ENCODE measurements at places on chromosomes 6 and 20.

DNA sequence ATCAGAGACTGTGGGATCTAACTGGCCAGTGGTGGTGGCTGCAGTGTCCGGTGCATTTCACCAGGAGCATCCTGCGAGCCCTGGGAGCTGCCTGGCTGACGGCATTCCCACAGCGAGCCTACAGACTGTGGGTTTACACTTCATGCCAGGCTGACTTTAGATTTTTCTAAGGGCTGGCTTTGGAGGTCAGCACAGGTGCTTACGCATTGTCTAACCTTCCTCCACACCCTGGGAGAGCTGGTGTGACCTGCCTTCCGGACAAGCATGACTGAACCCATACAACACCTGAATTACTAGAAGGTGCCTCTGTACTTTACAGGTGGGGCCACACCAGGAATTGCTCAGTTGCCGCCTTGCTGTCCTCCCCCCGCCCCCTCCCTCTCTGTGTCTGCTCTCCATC is 96.2 kb downstream of the RREB1 start:
- DNase-seq, result no peak

GRCh38 chr6:124963416-124963785 is 1.2 kb downstream of the RNF217 start:
- no peak for DNase-seq

GRCh38 chr6:2803731-2804429 is 37.8 kb downstream of the SERPINB1 start:
- no peak for DNase-seq

GRCh38 chr6:15090145-15090579 is 155.7 kb upstream of the JARID2 start:
- no peak for DNase-seq

- no peak for DNase-seq
Observed at GRCh38 chr6:167047554-167047953, 48.4 kb downstream of the CEP43 start.

DNA sequence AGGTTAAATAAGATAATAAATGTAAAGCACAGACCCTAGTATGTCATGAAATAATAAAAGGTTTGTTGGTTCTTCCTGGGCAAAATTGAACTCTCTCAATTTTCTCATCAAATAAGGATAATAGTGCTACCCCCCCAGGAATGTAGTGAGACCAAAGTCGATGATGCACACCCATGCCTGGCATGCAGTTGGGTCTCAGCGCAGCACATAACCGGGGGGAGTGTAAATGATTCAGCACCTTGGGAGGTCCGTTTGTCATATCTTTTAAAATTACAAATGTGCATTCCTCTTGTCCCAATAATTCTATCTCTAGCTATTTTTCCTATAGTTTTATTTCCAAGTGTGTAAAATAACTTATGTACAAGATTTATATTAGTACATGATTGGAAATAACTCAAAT is 31.3 kb upstream of the CCDC167 start:
- no peak for DNase-seq

DNA sequence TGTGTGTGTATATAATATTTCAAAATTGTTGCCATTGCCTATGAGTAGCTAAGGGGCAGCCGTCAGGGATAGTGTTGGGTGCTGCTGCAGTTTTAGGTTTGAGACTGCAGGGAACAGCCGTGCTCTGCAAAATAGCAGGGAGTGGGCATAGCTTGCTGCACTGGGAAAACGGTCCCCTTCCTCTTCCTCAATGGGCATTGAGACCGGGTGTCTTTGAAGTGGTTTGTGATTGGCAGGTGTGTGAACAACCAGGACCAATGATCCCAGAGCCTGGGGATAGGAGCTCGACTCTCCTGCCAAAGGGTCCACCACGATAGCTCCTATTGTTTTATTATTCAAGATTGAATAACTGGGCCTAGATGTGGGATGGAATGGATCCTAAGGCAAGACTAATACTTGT is 5.1 kb upstream of the EBF4 start:
- DNase-seq, result no peak

Measured in Jurkat, Clone E6-1 (cell line).